ENCODE measurements at places on chromosomes 1 and 21.
A peak's percentile ranks its signal among the peaks of the same experiment; 100 is the strongest.

- DNase-seq = no peak
These were observed 359.8 kb downstream of the LTN1 start for GRCh38 chr21:28632755-28633408.

GRCh38 chr1:32924881-32925344 lies 23.7 kb upstream of the TMEM54 start:
- DNase-seq = no peak

- no peak for DNase-seq
These were observed 114.8 kb downstream of the LRRIQ3 start for GRCh38 chr1:74083128-74083527.

DNA sequence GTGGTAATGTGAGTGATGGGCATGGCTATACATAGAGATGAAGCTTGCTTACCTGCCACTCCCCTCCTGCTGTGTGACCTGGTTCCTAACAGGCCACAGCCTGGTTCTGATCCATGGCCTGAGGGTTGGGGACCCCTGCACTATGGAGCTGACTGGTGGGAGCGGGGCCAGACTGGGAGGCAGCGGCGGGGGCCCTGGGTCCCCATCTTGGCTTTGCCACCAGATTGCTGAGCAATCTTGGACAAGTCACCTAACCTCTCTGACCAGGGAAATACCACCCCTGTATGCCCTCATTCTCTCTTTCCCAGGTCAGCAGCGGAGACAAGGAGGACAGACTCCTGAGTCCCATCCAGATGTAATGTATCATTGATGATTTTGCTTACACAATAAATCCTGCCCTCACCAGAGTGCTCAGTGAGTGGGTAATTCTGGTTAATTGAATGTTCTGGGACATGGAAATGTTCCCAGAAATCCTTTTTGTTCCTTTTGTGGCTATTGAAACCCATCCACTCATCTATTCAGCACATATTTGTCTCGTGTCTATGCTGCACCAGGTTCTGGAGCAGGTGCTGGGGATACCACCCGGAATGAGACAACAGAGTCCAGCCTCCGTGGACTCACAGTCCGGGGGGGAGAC lies 4.1 kb upstream of the ARHGEF10L start:
- DNase-seq = no peak

DNA sequence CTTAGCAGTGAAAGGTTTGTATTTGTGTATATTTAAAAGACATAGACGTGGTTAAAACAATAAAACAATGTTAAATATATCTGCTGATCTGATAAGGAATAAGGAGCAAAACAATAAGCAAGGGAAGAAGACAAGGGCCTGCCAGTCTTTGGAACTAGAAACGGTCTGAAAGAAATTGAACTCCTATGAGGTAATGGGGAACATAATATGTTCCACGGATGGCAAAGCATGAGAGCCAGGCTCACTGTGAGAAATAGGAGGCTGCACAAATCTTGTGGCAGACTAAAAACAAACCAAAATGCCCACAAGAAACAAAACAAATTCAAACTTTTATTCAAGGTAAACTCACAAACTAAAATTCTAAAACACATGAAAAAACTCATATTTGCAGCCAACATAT lies 150.5 kb downstream of the NTMT2 start:
- no peak for DNase-seq

DNA sequence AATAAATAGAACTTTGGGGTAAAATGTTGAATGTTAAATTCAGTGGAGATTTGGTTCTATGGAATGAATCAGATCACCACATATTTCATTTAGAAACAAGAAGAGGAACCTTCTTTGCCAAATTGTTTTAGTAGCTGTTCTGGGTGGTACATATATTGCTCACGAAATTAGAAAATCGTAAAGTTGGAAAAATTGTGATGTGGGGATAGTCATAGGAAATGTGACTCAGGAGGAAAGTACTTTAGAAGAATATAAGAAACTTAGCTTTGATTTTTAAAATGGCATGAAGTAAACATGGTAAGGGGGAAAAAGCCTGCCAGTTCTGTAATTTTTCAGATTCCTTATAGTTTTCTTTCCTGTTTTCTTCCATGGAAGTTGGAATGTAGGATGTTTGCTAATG lies 27.4 kb downstream of the RRP15 start:
- DNase-seq = no peak

GRCh38 chr1:57007948-57008347 lies 42.1 kb upstream of the C8B start:
- no peak for DNase-seq

DNA sequence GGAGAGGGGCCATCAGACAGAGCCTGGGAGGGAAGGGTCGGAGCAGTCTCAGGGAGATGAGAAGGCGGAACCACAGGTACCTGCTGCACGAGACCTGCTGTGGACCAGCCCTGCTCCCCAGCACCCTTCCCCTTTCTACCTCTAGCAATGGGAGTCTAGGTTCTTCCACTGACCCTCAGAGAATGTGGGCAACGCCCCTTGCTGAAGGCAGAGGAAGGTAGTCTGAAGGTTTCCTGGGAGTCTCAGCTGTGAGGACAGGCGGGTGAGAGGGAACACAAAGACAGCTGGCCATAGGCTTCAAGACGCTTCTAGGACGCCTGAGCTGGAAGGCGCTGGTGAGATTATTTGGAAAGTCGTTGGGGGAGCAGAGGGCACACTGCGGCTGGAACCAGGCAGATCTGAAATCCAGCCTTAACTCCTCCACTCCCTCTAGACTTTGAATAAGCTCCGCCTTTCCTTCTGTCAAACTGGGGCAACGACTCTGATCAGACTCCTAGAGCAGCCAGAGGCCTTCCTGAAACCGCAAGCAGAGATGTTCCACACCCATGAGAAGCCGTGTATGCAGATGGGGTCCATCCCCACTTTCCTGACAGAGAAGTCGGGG lies 18.1 kb downstream of the SLC45A3 start:
- no peak for DNase-seq

DNA sequence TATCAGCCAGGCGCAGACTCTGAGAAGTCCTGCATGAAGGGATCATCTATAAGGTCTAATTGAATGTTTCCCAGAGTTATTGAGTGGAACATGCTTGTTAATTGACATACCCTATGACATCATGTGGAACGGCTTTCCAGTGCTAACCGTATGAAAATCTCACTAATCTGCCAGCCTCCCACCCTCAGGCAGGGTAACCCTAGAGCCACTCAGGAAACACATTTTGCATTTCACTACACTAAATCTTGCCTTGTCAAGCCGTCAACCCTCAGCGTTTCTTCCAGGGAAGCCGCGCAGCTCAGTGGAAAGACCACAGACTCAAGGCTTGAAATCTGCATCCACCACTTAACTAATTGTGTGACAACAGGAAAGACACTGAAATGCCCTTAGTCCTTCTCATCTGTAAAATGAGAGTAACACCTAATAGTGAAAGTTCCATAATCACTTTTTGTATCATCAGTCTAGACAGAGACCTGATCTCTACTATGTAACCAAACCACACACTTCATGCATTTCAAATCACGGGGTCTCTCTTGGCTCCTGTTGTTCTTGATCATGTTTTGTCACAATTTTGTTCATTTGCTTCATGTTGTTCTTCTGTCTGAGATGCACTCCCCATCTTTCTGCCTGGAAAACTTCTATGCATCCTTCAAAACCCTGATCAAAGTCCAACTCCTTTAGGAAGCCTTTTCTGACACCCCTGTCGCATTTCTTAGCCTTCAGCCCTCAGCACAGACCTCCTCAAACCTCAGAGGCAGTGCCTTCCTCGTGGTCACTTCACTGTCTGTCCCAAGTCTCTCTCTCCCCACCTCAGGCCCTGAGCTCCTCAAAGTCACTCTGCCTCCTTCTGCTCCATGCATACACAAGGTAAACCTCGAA lies 246.5 kb downstream of the TOMM20 start:
- no peak for DNase-seq

GRCh38 chr1:52795464-52795863 lies 47.1 kb upstream of the ZYG11A start:
- no peak for DNase-seq

DNA sequence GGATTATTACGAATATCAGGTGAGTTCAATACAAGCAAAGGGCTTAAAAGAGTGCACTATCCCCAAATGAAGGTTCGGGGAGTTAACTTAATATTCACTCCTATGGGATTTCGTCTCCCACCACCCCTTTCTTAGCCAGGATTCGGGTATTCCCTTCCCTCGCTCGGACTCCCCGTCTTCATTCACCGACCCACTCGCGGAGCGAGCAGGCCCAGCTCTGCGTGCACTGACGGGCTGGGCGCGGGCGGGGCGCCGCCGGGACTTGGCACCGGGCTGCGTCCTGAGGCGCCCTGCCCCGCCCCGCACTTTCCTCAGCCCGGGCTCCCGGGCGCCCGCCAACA lies 7.7 kb upstream of the MPZL1 start:
- DNase-seq = no peak

- DNase-seq = no peak
These were observed 52.9 kb downstream of the FOXJ3 start for GRCh38 chr1:42282024-42282579.

GRCh38 chr1:113694910-113695309 lies 64.4 kb downstream of the PHTF1 start:
- no peak for DNase-seq

DNA sequence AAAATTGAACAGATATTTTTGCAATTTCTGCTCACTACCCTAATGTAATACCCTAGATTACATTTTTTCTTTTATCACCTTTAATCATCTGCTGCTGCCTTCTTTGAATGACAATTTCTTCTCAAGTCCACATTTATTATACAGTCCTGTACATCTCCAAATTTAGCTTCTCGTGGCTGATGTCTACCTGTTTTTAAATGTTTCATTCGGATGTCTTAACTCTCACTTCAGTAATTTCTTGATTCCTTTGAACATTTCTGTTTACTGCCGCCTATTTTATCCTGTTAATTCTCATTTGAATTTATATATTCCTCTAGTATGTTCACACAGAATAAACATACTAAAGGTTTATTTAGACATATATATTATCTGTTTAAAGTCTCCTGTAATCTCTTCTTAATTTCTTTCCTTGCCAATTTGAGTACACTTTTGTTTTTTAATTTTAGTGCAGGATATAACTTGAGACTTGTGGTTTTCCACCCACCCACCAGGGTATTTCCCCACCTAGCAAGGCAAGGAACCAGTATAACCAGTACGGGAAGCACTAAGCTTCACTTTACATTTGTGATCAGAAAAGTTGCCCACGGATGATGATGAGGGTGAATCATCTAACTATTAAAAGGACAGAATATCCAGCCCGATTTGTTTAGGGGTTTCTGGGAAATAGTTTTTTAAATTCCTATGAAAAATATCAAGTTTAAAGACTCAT lies 12.7 kb downstream of the INSL5 start:
- no peak for DNase-seq

GRCh38 chr21:42148584-42148983 lies 70.4 kb upstream of the ABCG1 start:
- DNase-seq = no peak

- DNase-seq = no peak
These were observed 173.1 kb upstream of the GALNT2 start for GRCh38 chr1:229893762-229894444.

GRCh38 chr1:221961532-221962292 lies 219.8 kb upstream of the DUSP10 start:
- peak; percentile 34 for DNase-seq

Data from stimulated activated CD8-positive, alpha-beta memory T cell treated with anti-CD3 and anti-CD28 coated beads, Interleukin-7, amount 100 ng/mL, for 1 hour (primary cell).